NCI-H1092 treated with DMSO at 0.1 percent for 48 hours (cell line): ENCODE measurements at places on chromosomes 6 and 20.

GRCh38 chr6:28330041-28330440 lies 5.9 kb downstream of the ZSCAN31 start:
- DNase-seq, result no peak

DNA sequence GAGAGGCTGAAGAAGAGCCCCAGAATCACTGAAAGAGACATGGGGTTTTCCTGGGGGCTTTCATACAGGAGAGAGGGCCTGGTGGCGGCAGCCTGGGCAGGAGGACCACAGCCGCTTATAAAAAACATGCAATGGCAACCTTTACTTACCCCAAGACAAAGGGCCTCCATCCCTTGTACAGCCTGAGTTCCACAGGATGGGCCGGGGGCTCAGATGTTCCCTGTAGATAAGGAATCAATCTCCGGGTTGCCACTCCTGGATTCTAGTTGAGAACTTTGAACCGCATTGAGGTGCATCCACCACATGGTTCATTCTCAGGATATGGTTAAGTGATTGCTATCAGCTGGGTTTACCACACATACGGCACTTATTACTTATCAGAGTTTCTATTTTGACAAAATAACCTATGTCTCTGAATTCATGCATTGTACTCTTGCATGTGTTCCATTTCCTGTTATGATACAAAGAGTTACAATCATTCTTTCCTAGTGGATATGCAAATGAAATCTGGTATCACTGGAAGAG lies 677.6 kb downstream of the KIF16B start:
- no peak for DNase-seq

GRCh38 chr6:5909721-5910120 lies 97.0 kb downstream of the NRN1 start:
- no peak for DNase-seq

- DNase-seq, result no peak
These were observed 62.0 kb upstream of the CD93 start for GRCh38 chr20:23147964-23148730.

DNA sequence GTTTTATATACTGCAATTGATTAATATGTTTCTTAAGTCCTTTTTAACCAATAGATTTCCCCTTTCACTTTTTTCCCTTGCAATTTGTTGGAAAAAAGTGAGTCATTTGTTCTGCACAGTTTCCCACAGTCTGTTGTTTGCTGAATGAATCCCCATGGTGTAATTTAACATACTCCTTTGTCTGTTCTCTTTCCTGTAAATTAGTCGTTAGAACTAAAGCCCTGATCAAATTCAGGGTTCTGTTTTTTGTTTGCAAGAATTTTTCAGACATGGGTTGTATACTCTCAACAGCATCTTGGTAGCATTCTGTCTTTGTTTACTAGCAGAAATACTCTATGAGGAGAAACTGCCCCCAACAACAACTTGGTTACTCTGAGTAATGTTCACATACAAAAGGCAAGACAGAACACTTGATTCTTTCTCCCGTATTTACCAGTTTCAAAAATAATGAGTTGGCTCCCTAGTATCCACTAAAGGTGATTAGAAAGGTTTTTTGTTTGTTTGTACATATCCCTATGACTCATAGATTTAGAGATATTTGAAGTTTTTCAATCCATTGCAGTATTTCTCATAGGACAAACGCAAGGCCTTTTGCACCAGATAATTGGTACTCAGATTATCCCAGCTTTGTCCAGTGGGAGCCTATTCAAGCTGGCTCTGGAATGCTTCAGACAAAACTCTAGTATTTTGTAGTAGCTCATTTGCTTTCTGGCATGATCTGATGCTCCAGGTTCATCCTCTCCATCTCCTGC lies 16.5 kb downstream of the BLOC1S5 start:
- DNase-seq, result no peak

GRCh38 chr20:4300921-4301320 lies 285.6 kb upstream of the RNF24 start:
- no peak for DNase-seq

GRCh38 chr6:71299541-71300470 lies 11.2 kb downstream of the OGFRL1 start:
- DNase-seq, result no peak

GRCh38 chr20:59818911-59819310 lies 114.5 kb downstream of the SYCP2 start:
- no peak for DNase-seq

DNA sequence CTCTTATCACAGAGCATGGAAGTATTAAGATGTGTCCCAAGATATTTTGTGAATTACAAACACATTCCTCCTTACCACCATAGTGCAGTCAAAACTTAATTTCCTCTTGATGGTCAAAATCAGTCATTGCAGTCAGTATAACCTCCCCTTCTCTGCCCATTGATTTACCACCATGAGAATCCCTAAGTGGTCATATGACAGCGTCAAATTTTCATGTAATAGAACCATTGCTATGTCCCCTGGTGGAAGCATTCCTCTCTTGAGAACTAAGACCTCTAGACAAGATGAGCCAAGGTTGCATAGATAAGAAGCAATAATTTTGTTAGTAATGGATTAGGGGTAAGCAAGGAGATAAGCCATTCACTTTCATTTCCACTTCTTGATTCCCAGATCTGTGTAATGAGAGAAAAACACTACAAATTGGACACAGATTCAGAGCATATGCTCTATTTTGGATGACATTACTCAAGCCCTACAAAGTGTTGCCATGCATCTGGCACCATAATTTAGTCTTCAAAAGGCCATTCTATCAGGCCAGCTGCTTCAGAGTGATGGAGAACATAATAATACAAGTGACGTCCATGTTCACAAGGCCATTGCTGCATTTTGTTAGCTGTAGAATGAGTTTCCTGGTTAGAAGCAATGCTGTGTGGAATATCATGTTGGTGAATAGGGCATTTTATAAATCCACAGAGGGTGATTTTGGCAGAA lies 49.6 kb upstream of the PDE7B start:
- no peak for DNase-seq

DNA sequence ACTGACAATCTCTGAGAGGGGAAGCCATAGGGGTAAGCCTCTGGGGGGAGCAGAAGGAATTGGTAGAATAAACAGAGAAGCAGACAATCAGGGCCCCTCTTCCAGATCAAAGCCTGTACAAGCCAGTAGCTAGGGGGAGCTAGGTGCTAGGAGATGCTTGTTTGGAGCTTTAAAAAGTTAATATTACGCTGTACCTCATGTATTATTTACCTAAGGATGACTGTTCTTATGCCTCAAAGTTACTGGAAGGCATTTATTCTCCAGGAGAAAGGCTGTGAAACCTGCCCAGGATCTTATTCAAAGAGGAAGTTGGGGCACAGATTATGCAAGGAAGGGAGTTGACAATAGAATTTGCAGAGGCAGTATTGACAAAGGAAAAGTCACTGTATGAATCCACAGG lies 111.8 kb upstream of the SLC35F1 start:
- no peak for DNase-seq

DNA sequence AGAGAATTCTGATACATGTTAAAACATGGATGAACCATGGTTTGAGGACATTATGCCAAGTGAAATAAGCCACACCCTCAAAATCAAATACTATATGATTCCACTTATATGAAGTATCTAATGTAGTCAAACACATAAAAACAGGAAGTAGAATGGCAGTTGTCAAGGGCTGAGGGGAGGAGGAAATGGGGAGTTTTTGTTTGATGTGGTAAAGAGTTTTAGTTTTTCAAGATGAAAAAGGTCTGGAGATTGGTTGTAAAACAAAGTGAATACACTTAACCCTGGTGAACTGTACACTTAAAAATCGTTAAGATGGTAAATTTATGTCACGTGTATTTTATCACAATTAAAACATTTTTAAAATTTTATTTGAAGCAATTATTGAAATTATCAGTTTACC lies 127.4 kb upstream of the GRIK2 start:
- no peak for DNase-seq

DNA sequence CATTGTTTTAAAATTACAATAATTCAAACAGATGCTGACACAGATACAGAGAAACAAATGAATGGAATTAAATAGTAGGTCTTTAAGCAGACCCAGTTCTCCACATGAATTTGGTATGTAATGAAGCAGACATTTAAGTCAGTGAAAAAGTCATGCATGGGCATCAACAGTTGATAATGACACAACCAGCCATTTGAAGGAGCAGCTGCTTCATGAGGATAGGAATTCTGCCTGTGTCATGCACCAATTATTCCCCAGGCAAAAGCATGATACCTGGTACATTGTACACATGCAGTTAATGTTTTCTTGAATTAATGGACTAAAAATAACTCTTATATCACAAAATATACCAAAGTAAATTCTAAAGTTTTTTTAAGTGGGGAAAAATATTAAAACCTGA lies 11.2 kb upstream of the HEY2 start:
- DNase-seq, result no peak

GRCh38 chr20:63521602-63522001 lies 1.0 kb downstream of the PPDPF start:
- DNase-seq, result no peak

DNA sequence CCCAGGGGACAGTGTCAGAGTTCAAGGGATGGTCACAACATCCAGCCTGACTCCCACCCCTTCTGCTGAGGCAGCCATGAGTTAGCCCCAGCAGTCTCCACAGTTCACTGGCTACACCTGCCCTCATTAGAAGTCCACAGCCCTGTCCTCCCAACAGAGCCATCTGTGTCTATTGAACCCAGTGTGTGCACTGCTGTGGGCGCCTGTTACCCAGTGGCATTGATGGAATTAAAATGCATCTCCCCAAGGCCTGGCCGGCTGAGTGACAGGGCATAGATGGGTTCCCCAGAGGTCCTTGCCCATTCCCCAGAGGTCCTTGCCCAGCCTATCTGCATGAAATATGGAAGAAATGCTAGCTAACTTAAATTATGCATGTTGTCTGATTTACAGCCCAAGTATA lies 73.3 kb downstream of the PCSK2 start:
- no peak for DNase-seq

DNA sequence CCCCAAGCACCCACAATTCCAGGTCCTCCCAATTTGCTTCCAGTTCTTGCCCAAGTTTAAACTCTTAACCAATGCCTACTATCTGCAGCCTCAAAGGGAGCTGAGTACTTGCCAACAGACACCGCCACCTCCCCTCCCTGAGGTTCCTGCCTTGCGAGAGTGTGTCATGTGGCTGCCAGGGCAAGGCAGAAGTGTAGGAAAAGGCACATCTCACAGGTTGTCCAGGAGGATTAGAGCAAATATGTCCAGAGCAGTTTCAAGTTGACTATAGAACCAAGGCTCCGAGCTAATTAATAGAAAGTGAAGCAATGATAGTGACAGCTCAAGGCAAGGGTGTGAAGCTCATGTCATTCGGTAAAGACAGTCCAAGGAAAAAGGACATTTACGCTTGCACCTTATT lies 127.8 kb downstream of the ATXN1 start:
- DNase-seq, result no peak

GRCh38 chr20:36542516-36543183 lies 1.3 kb downstream of the MYL9 start:
- DNase-seq, result no peak

DNA sequence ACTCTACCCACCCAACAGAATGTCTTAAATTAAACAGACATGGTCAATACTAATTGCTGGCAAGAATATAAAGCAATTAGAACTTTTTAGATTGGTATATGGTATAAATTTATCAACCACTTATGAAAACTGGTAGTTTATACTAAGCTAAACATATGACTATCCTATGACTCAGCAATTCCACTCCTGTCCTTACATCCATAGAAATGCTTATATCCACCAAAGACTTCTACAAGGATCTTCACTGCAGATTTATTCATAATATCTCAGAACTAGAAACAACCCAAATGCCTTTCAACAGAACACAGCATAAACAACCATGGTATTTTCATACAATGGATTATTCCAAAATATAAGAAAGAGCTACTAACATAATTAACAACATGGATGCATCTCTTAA lies 4.6 kb downstream of the ZNF184 start:
- DNase-seq, result no peak

DNA sequence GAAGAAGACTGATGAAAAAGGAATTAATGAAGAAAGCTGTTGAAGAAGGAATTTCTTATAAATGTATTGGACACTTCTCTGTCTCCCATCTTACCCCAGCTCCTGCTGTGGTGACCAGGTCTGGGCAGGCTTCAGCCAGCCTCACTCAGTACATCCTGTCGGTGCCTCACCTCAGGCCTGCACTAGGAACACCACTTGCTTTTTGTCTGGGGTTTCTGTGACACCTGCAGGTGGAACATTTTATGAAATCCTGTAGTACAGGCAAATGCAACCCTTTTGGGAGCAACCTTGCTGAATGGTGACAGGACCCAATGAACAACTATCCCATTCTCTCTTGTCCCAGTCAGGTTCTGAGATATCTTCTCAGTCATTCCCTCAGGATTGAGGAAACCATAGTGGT lies 129.7 kb downstream of the PRDM13 start:
- peak; percentile 27 for DNase-seq

GRCh38 chr6:127457456-127458064 lies 1.6 kb downstream of the KIAA0408 start:
- no peak for DNase-seq

GRCh38 chr20:37165031-37165430 lies 14.1 kb upstream of the RPN2 start:
- DNase-seq, result no peak

GRCh38 chr20:409697-410559 lies 1.8 kb downstream of the RBCK1 start:
- DNase-seq, result no peak

DNA sequence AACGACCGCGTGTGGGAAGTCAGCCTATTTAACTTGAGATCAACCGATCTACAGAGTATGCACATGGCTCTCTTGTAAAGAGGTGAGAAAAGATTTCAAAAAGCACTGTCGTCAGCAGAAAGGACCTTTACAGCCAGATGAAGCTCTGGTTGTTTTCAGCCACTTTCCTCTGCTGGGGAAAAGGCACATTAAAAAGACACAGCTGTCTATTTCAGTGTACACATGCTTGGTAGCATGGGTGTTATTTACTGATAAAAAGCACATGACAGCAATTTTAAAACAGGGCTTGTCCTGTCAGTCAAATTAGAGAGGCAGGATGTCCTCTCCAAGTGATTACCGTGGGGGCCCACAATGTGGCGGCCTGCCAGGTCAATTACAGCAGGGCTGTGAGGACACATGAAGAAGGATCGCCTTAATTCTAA lies 188.9 kb downstream of the PRKN start:
- peak; percentile 84 for DNase-seq

GRCh38 chr20:17710379-17711266 lies 10.9 kb downstream of the BANF2 start:
- no peak for DNase-seq

- DNase-seq, result no peak
These were observed 3.9 kb upstream of the TRDN start for GRCh38 chr6:123640567-123641187.

- DNase-seq, result no peak
These were observed 835.4 kb downstream of the MAFB start for GRCh38 chr20:39853636-39854035.

DNA sequence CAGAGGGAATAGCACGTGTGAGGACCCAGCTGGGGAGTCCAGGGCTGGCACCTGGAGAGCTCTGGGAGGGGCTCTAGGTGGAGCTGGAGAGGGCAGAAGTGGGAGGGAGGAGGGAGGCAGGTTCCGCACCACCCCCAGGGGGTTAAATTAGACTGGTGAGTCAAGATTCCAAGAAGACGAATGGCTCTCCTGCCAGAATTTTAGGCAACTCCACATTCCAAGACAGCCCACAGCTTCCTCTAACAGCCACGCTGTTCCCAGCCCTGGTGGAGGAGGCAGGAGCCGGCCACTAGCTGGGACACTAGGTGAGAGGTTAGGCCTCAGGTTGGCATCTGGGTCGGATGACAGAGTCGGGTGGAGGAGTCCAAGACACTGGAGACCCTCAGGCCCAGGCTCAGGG lies 60.2 kb downstream of the TFAP2C start:
- no peak for DNase-seq

- no peak for DNase-seq
These were observed 32.8 kb upstream of the ZNFX1 start for GRCh38 chr20:49310705-49311104.

- DNase-seq, result no peak
These were observed 5.4 kb downstream of the TRERF1 start for GRCh38 chr6:42446370-42446769.
